GM04504 (cell line): ENCODE measurements at places on chromosomes 11 and 22.

DNA sequence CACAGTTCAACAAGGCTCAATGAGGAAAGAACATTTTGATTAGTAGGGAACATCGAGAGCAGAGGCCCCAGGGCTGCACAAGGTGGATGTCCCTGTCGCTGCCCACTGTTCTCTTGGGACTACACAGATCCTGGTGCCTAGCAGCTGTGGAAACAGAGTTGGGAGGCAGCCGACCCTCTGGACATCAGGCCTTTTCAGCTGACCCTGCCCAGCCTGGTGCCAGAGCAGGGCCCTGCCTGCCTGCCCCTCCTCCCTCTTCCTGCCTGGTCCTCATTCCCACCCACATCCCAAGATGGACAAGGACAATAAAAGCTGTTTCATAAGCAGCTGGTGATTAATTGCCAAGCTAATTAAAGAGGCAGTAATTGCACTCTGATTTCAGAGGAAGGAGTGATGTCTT, 60.7 kb downstream of the NFAM1 start:
- DNase-seq, result no peak

DNA sequence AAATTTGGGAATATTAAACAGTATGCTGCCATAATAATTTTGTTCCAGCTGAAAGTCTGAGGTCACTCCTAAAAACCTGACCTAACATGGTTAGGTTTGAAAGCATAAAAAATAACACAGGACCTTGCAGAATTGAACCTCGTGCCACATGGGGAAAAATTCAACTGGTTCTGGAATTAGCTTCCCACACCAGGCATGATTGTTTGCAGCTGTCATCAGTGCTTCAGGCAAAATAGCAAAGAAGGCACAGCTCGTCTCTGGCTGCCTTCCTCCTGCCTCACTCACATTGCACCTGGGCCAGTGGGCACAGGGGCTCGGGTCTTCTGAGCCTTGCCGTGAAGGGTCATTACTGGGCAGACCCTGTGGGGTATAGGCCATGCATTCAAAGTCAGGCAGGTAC, 153.8 kb upstream of the ARHGAP20 start:
- no peak for DNase-seq

DNA sequence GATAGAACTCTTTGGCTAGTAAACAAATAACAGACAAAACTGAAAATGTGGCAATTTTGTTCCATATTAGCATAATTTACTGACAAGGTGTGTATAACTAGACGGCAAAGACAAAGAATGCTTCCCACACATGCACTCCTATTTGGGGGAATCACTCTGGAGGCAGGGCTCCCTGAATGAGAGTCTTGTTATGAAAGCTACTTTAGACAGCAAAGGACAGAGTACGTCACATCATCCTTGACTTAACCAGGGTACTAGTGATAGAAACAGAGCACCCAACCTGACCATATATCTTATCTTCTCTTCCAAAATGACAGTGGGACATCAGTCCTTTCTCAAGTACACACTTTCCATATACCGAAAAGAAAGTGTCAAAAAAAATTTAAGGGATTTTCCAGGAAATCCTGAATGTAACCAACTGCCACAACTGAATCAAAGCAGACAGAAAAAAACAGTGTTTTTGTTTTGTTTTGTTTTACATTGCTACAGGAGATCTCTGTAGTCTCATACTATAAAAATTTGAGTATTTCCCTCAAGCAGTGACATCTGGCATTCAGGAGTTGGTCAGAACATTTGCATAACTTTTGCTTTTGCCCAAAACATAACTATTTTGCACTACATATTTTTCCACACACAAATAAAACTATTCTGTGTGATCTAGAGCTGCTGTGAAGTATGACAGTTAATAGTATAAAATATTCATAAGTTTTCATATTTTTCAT, 98.9 kb downstream of the ARHGAP20 start:
- DNase-seq, result peak; percentile 3

- no peak for DNase-seq
Observed at GRCh38 chr11:61111786-61112517, 9.7 kb downstream of the CD5 start.

GRCh38 chr11:111001986-111002611, 243.4 kb upstream of the POU2AF2 start:
- peak; percentile 58 for DNase-seq

DNA sequence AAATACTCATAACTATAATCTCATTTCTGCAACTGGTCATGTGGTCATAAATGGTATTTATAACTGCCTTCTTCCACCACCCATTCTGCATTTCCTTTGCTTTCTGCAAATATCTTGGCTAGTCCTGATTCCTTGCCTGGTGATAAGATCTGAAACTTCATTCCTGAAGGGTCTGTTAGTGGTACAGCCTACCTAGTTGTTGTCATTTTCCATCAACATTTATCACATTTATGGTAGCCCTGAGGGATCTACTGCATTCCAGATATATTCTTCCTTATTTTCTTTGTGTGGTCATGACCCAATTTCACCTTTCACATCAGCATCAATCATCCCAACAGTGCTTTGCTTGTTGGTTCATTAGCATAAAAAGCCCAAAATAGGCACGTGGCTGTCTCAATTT, 50.1 kb downstream of the DDX6 start:
- peak; percentile 28 for DNase-seq
